Peyer's patch (tissue), 4 donors: ENCODE measurements at places on chromosomes 2 and 18.
A peak's percentile ranks its signal among the peaks of the same experiment; 100 is the strongest.

DNA sequence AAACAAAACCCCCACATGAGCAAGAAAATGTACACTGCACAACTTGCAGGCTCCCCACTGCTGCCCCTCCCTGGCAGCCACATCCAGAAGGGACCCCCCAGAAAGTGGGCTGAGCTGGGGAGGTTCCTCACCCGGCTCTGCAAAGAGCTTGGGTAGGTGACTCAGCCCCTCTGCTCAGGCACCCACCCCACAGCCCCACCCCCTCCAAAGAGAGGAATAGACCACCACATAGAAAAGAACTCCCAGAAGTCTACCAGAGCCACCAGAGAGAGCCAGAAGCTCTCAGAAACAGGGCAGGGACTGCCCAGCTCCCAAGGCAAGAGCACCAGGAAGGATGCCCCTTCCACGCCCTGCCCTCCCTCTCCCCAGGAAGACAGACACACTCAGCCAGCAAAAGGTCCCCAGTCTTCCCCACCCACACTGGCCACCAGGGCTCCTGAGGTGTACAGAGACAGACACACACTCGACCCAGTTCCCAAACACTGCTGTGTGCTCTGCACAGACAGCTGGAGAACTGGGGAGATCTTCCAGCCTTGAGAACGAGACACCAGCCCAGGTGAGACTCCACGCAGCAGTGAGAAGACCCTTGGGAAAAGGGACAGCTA, 28.2 kb downstream of the BIN1 start:
- DNase-seq = no peak

DNA sequence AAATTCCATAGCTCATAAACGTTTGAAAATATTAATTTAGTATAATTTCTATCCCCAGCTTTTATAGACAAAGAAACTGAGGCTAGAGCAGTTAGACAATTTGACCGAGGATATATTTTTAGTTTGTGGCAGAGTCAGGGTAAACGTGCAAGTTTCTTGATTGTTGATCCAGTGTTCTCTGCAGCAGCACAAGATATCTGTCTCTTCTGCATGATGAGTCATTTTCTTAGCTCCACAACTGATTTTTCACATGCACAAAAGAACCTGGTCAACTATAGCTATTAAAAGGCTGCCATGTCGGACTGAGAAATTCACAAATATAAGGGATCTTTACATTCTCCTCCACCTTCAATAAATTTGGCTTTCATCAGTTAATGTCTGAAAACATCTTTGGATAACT, 143.4 kb upstream of the CYP26B1 start:
- DNase-seq = no peak

DNA sequence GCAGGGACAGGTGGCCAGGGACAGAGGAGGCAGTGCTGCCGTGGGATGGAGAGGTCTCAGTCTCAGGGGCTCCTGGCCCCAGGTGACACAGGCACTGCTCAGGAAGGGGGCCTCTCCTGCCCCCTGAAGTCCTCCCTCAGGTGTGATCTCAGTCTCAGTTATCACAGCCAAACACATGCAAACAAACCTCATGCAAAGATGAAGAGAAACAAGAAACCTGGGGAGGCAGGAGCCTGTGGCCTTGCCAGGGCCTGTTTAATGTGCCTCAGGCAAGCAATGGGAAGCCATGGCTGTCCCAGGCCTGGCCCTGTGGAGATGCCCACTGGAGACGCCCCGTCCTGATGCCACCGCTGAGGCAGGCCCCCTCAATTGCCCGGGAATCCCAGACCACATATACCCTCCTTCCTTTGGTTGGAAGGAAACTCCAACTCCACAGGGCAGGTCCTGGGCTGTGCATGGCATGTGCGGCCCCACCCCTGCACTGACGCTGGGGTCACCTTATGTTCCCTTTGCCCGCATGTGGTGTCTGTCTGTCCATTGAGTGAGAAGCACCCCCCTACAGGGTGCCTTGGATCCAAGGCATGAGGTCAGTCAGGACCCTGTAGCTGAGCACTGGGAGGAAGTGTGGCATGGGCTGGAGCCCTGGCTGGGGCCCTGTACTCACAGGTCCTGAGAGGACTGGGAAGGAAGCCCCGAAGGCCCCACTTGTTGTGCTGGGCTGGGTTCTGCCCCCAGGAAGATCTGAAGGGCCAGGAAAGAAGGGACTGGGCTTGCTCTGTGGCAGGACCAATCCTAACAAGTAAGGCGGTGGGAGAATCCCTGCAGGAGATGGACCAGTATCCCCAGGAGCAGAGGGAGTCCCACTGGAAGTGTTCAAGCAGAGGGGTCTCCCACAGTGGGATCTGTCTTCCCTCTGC, 68.8 kb upstream of the RAB6C start:
- DNase-seq = no peak

DNA sequence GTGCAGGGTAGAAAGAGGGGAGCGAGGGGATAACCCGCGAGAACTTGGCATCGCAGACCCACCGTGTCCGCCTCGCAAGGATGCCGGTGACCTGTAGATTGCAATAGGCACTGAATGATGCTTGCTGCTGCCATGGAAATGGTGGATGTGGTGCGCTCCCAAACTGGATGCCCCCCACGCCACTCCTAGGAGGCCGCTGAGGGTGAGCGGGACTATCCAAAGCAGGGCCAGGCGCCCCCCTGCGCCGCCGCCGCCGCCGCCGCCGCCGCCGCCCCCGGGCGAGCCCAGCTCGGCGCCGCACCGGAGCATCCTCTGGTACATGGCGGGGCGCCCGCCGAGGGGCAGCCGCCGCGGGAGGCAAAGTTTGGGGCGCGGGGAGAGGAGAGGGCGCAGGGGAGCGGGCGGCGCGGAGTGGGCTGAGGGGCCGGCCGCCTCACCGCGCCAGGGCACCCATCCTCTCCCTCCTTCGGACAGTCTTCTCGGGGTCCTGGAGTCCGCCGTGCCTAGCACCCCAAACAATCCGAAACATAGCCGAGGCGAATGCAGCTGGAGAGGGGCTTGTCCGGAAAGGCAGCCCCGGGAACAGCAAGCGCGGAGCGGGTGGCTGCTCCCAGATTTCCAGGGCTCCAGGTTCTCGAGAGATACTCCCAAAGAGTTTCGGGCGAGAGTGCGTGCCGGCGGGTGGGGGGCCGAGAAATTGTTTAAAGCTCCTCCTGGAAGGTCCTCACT, 685.1 kb downstream of the NRXN1 start:
- no peak for DNase-seq

DNA sequence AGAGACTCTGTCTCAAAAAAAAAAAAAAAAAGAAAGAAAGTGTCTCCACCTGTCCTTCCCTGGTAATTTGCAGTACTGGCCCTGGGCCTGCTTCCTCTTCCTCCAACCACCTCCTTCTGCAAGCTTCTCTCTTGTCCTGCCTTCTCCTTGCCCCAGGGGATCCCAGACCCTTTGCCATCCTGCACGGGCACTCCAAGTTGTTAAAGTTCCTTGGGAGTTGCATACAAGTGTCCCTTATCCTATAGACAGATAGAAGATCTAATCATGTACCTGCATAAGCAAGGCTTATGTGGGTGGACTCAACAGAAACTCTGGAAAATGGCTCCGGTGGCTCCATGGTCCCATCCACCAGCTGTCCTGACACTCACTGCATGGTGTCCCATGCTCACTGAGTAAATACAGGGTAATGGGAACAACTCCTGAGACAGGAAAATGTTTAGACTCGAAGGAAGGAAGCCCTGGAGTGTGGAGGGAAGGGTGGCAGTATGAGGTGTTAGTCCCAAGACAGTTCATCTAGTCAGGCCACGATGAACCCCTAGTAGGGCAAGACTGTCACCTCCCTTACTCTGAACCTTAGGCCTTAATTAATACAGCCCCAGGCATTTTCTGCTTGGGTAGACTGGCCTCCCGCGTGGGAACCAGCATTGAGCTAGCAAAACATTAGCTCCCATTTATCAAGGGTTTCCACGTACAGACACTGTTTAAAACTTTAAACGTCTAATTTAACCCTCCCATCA, 17.1 kb downstream of the ODC1 start:
- DNase-seq = no peak

- DNase-seq = peak; percentile 60
Observed at GRCh38 chr2:216632952-216633615, at the start of gene IGFBP2. TSS of gene IGFBP2 (plus strand) at chr2:216633420. CDS start at chr2:216633524, 104 bp downstream.
